Mesenteric fat pad (tissue), 1 donor: ENCODE measurements at places on chromosomes 7 and 10. TPM values are rescaled to one million over a fixed set of nuclear protein-coding genes. Genes with fewer than 3 reads are reported as not detected.

Gene RBP3
- total RNA-seq, result not detected

DNA sequence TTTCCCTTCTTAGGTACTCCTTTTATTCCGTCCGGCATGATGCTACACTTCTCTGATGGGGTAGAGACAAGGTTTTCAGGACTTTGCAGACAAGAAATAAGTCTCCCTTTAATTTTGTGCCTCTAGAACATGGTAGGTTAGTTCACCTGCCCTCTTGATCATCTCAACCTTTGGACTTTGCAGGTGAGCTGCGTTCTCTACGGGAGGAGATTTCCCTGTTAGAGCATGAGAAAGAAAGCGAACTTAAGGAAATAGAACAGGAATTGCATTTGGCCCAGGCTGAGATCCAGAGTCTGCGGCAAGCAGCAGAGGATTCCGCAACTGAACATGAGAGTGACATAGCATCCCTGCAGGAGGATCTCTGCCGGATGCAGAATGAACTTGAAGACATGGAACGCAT lies 9.2 kb downstream of the CCDC136 start:
- peak; percentile 30 for DNase-seq

DNA sequence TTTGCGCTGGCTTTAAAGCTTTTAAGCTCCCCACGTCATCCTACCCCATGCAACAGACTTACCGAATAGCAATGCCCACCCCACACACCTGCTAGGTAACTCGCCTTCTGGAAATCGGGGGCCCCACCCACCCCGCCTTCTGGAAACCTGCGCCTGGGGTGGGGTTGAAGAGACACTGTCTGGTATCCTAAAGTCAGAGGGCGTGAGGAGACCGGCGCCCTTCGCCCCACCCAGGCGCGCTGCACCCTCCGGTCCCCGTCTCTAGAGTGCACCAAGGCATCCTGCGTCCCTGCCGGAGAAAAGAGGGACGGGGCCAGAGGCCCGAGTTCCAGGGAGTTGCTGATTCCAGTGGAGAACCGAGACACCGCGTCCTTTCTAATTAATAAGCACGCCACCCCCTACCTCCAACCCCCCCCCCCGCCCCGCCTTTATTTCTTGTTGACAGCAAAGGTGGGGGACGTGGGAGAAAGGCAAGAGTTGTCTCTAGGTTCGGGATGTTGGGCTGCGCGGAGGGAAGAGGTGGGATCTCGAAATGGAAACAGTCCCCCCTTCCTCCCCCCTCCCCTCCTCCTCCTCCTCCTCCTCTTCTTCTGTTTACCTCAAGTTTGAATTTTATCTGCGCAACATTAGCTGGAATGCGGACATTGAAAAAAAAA lies 220.9 kb upstream of the MKLN1 start:
- DNase-seq, result no peak

Gene NEUROG3
- 0.71 TPM for total RNA-seq

Gene SUMF2
- total RNA-seq, result 106 TPM

GRCh38 chr10:29598851-29599311 lies 35.9 kb downstream of the SVIL start:
- no peak for DNase-seq

DNA sequence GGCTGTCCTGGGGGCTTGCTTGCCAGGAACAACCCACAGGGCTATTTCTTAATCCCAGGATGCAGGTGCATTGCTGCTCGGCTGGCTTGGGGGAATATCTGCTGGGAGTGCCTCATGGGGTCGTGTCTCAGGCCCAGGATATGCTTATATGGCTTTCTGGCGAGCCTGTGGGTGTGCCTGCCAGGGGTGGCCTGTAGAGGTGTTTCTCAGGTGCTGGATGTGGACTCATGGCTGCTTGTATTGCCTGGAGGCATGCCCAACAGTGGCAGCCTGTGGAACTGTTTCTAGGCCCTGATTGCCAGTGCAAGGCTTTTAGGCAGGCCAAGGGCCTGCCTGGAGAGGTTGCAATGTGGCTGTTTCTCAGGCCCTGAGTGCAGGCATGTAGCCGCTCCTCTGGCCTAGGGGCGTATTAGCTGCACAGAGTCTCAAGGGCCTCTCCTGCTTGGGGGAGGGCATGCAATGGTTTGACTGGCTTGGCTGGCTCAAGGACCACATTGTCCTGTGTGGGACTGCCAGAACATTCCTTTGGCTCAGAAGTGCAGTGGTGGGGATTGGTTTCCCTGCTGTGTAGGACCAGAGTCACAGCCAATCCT lies 202.1 kb downstream of the ATRNL1 start:
- no peak for DNase-seq

DNA sequence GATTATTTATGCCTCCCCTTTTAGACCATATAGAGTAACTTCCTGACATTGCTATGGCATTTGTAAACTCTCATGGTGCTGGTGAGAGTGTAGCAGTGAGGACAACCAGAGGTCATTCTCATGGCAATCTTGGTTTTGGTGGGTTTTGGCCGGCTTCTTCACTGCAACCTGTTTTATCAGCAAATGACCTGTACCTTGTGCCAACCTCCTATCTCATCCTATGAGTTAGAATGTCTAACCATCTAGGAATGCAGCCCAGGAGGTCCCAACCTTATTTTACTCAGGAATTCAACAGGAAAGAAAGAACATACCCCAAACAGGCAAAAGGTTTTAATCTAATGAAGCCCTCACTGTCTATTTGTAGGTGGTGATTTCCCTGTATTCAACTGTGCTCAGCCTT lies 205.4 kb upstream of the YAE1 start:
- no peak for DNase-seq

DNA sequence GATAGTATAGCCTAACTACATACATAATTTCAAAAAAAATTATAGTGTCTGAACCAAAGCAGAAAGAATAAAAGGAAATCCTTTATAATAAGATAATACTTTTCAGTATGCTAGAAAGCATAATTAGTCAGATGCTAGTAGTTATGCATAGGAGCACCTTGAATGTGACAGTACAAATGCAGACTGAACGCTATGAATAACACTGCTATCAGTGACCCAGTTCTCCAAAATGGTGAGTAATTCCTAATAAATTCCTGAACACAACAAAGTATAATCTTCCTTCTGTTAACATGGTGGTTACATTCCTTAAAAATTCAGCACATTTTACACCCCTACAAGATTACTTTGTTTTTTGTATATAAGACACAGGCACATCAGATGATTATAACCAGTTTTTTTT lies 1.2 kb upstream of the CHPF2 start:
- DNase-seq, result no peak

- no peak for DNase-seq
These were observed 31.7 kb downstream of the PAPOLB start for GRCh38 chr7:4830176-4830575.

DNA sequence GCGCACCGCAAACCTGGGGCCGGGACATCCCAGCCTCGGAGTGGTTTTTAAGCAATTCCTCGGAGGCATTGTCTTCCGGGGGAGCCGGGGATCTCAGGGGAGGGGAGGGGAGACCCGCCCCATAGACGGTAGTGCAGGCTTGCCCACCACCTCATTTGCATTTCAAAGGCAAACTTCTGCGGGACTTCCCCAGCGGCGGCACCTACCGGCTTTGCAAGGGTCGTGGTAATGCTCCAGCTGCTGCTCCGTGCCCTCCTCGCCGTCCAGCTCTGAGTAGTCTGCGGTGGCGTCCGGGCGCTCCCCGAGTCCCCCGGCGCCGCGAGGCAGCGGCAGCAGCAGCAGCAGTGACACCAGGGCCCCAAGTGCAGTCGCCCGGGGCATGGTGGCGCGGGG lies 425 bp downstream of the TLL2 start:
- no peak for DNase-seq

Gene ACTR3C
- 2.6 TPM for total RNA-seq

GRCh38 chr10:128150045-128150493 lies 23.8 kb upstream of the MKI67 start:
- no peak for DNase-seq

Gene ANLN
- total RNA-seq, result 0.55 TPM

- DNase-seq, result no peak
These were observed 45.6 kb downstream of the FEZF1 start for GRCh38 chr7:122258971-122259370.

DNA sequence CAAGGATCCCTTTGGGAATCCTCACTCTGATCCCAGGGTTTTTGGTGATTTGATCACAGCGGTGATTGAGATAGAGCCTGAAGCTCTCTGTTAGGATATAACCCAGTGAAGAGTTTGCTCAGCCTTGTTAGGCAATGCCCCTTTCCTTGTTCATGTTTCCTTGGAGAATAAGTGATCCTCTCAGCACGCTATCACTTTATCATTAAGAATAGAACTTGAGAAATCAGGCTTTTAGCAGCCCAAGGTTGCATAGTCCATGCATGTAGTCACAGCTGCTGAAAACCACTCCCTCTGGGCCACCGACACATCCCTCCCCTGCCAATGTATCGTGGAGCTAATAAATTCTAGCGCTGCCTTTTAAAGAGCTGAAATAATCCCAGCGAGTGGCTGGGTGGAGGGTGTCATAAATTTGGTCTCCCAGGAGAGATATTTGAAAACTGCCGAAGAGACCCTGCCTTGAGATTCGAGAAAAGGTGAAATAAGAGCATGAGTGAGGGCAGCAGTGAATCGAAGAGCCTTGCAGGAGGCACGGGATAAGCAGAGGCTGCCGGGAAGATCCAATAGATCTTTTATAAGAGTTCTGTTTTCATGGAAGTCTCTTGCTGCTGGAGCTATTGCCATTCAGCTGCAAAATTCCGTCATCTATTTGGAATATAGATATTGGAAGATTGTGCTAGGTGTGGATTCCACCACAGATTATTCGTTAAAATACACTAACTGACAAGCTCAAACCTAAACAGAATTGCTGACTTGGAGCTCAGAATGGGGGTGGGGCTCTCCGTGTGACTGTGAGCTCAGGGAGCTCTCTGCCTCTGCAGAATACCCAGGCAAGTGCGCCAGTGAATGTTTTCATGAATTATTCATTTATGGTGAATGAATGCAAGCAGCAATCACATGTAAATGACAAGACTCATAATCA lies 249.8 kb downstream of the TRIL start:
- no peak for DNase-seq

Gene ASZ1
- not detected for total RNA-seq

- no peak for DNase-seq
These were observed 32.8 kb upstream of the VIPR2 start for GRCh38 chr7:159177284-159177953.

Gene VWA2
- 0.19 TPM for total RNA-seq

- no peak for DNase-seq
These were observed 36.0 kb downstream of the TES start for GRCh38 chr7:116246357-116246756.
